Neural crest cell (in vitro differentiated cells): ENCODE measurements at places on chromosomes 13 and 19. TPM values are rescaled to one million over a fixed set of nuclear protein-coding genes. Genes with fewer than 3 reads are reported as not detected.

The PROZ gene
- not detected in 2 replicates for total RNA-seq

The ZNF578 gene
- total RNA-seq, result 0.65 and 0.86 TPM in 2 replicates

The TYROBP gene
- not detected in 2 replicates for total RNA-seq

The CEACAM8 gene
- total RNA-seq, result not detected in 2 replicates

The PRTN3 gene
- not detected in 2 replicates for total RNA-seq

The PALM3 gene
- 5.2 and 5.7 TPM in 2 replicates for total RNA-seq

The ZNF790 gene
- 11.3 and 12.5 TPM in 2 replicates for total RNA-seq

The EPN1 gene
- total RNA-seq, result 129 and 130 TPM in 2 replicates

The PSG3 gene
- not detected in 2 replicates for total RNA-seq

The RUBCNL gene
- total RNA-seq, result 29.7 and 36.4 TPM in 2 replicates

The ZNF730 gene
- total RNA-seq, result 26.2 and 27.7 TPM in 2 replicates

DNA sequence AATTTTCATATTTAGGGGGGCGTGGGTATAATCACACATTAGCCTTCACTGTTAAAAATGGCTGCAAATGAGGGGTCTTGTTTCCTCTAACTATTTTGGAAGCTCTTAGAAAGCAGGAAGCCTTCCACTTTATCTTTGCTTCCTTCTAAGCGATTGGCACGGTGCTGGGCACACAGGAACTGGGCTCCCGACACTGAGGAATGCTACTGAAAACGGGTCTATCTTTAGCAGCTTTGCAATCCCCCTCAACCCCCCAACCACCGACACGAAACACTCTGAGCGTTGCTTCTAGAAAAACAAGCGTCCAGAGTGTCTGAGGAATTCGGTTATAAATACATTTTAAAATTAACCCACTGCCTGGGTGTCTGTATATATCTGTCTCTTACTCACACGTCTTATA is 143.6 kb downstream of the CACNA1A start:
- DNase-seq, result no peak

DNA sequence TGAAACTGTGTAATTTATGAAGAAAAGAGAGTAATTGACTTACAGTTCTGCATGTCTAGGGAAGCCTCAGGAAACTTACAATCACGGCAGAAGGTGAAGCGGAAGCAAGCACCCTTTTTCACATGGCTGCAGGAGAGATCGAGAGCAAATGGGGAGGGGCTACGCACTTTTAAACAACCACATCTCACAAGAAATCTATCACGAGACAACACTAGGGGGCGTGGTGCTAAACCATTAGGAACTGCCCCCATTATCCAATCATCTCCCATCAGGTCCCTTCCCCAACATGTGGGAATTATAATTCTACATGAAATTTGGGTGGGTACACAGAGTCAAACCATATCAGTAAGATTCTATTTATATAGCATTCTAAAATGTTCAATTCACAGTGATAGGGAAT is 114.8 kb upstream of the TRPC4 start:
- DNase-seq, result no peak

GRCh38 chr19:10640361-10640760 is 13.8 kb upstream of the ILF3 start:
- no peak for DNase-seq

DNA sequence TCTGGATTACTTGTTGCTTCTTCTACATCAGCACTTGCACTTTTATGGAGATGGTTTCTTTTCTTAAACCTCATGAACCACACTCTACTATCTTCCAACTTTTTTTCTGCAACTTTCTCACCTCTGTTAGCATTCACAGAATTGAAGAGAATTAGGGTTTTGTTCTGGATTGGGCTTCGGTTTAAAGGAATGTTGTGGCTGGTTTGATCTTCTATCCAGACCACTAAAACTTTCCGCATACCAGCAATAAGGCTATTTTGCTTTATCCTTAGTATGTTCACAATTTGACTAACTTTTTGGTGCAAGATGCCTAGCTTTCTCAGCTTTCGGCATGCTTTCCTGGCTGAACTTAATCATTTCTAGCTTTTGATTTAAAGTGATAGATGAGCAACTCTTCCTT is 666.7 kb upstream of the MIR17HG start:
- no peak for DNase-seq

- no peak for DNase-seq
Measured at GRCh38 chr19:53621885-53622740, 9.7 kb upstream of the DPRX start.

- DNase-seq, result no peak
Measured at GRCh38 chr13:40667622-40667978, 1.2 kb upstream of the FOXO1 start.

- DNase-seq, result no peak
Measured at GRCh38 chr19:33362508-33363228, 10.8 kb upstream of the CEBPG start.

GRCh38 chr19:49425922-49426592 is 869 bp downstream of the GFY start:
- DNase-seq, result no peak

- no peak for DNase-seq
Measured at GRCh38 chr13:51818781-51819511, 15.0 kb upstream of the DHRS12 start.

DNA sequence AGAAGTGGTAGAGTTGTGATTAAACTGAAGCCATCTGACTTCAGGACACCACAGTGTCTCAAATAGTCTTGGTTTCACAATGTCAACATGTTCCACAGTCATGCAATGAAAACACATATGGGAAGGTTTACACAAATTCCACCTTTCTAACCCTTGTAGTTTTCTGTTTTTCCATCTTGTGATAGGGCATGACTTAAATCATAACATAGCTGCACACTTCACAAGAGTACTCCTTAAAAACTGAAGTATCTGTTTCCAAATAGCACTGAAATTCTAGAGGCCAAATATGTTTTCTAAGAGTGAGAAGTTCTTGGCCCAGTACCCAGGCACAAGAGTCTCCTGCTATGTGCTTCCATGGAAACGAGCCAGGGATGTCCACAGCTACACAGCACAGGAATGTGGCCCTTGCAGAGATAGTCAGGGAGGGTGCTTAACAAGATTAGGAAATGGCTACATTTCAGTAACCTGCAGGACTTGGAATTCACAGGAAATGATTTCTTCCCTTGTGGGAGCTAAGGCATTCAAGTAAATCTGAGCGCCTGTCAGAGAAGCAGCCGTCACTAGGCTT is 269.1 kb downstream of the NDFIP2 start:
- no peak for DNase-seq

DNA sequence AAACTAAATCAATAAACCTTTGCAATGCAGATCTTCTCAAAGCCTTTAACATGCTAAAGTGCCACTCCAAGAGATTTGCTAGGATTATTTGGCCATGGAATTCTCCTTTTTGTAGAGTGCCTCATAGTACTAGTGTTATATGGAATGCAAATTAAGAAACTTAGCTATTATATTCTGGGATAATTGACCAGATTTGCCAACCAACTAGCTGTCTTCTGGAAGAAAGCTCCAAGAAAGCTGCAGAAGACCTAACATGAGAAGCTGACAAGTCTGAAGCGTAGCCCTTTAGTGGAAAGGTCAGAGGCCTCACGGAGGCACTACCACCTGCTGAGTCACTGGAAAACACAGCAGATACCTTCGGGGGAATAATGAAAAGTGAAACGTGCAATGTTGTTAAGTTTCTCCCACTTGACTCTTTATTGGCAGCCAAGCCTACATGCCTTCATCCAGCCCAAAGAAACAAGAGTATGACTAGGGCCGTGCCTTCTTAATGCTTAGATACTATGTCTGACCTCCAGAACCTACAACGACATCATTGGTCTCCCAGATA is 29.8 kb upstream of the KATNAL1 start:
- DNase-seq, result no peak

DNA sequence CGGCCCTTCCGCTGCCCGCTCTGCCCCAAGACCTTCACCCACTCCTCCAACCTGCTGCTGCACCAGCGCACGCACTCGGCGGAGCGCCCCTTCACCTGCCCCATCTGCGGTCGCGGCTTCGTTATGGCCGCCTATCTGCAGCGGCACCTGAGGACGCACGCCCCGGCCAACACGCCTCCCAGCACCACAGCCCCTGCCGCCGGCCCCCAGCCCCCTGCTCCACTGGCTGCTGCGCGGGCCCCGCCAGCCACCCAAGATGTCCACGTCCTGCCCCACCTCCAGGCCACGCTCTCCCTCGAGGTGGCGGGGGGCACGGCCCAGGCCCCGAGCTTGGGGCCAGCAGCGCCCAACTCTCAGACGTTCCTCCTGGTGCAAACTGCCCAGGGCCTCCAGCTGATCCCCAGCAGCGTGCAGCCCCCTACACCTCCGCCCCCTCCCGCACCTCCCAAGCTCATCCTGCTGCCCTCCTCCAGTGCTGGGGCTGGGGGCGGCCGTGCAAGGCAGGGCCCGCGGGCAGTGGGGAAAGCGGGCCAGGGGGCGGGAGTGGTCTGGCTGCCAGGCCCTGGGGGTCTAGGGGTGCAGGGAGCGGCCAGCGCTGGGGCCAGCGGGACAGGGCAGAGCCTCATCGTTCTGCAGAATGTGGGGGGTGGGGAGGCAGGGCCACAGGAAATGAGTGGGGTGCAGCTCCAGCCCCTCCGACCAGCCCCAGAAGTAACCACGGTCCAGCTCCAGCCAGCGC is 1.9 kb upstream of the NAT14 start:
- DNase-seq, result no peak
